ENCODE measurements at places on chromosomes 3 and 15.

- no peak for DNase-seq
Observed at GRCh38 chr3:38022301-38022700, 7.1 kb downstream of the PLCD1 start.

DNA sequence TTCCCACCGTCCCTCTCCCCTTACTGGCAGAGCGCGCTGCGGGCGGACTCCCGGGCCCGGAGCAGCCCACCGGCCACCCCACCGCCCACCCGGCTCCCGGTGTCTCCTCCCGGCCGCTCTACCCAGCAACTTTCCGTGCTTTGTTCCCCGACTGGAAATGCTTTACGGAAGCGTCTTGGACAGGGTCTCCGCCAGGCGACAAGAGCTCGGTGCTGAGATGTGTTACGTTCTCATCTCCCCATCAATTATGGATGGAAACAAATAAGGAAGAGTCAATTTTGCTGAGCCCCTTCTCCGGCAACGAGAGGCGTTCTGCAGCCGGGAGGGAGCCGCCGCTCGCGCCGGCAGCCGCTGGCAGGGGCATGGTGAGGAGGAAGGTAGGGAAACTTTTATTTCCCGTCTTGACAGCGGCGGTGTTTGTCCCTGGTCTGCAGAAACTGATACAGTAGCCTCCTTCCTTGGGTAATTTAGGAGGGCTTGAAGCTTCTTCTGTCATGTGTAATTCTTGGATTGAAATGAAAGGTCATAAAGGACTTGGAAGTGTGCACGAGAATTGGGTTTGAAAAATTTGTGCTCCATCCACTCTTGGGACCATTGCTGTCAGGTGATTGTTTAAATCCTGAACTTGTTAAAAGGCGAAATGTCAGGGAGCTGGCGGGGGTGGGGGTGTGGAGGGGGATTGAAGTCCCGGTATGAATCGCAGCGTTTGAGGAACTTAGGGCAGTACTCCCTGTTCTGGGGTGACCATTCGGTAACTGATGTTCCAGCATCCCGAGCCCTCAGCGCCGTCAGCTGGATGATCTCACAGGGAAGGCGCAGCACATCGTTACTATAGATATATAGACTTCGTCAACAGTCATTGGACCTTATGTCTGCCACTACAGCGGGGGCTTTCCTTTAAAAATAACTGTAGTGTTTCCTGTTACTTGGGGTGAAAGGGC lies 1.5 kb downstream of the SEMA6D start:
- no peak for DNase-seq

DNA sequence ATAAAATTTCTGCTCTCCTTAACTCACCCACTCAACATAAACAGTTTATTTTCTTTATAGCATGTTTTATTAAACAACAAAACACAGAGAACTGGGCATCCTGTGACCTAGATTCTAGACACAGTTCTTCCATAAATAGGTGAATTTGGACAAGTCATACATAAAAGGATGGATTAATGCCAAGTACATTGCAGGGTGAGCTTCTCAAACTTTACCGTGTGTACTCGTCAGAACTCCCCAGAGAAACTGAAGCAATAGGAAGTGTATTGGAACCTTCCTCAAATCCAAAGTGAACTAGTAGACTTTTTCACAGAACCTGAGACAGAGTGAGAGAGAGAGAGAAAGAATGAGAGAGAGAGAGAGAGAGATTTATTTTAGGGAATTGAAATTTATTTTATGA lies 139.7 kb downstream of the CD47 start:
- DNase-seq, result no peak

GRCh38 chr3:140863580-140864009 lies 78.0 kb upstream of the SLC25A36 start:
- peak; percentile 34 for DNase-seq

GRCh38 chr15:74664028-74664616 lies 31.7 kb downstream of the EDC3 start:
- DNase-seq, result no peak

DNA sequence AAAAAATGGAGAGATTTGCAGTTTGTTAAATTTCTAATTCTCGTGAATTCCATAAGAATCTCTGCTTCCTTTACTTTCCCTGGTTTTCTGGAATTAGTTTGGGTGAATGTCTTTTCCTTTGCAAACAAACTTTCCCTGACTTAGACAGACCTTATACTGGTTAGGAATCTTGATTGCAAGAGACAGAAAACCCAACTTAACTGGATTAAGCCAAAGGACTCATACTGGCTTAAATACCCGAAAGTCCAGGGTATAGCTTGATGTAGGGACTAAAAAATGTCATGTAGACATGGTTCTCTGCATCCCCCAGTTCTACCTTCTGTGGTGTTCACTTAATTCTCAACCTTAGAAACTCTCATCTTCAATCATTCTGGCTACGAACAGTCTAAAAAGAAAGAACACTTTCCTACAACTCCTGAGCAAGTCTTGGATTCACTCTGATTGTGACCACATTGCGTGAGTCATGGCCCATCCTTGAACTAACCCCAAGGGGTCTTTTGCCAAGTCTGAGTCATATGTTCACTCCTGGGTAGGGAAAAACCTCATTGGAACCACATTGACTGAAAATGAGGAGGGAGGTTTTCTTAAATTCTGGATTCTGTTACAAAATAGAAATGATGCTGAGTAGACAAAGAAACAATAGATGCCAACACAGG lies 136.0 kb upstream of the DAZL start:
- no peak for DNase-seq
